ENCODE measurements at places on chromosomes 16 and 17.

- DNase-seq = peak; percentile 93
These were observed 120.9 kb downstream of the MRM1 start for GRCh38 chr17:36722121-36722902.

GRCh38 chr17:7634384-7634783 is 4.4 kb downstream of the SHBG start:
- no peak for DNase-seq

DNA sequence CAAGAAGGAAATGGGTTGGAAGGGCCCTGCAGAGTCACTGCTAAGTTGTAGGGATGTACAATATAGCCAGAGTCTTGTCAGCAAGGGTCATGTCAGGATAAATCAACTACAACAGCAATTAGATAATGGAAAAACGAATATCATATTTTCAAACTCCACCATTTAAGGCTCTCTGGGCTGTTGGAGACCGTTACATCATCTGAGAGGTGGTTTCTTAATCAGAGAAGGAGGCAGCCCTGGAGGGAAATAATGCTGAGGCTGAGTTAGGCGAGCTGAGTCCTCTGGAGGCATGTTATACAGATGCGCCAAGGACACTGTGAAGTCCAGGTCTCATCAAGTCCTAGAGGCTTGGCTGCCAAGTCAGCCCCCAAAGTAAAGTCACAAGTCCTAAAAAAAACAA is 30.3 kb downstream of the LYRM9 start:
- DNase-seq = no peak

DNA sequence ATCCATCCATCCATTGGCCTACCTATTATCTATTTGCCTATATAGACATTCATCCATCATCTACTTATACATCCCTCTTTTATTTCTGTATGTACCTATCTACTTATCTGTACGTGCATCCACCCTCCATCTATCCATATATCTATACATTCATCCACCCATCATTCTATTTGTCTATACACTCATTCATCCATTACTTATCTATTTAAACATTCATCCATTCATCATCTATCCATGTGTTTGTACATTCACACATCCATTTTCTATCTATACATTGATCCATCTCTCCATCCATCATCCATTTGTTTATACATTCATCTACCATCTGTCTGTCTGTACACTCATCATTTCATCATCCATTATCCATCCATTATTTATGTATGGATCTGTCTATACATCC is 365.7 kb upstream of the RBFOX1 start:
- no peak for DNase-seq

GRCh38 chr16:52727441-52727840 is 180.5 kb upstream of the TOX3 start:
- no peak for DNase-seq

DNA sequence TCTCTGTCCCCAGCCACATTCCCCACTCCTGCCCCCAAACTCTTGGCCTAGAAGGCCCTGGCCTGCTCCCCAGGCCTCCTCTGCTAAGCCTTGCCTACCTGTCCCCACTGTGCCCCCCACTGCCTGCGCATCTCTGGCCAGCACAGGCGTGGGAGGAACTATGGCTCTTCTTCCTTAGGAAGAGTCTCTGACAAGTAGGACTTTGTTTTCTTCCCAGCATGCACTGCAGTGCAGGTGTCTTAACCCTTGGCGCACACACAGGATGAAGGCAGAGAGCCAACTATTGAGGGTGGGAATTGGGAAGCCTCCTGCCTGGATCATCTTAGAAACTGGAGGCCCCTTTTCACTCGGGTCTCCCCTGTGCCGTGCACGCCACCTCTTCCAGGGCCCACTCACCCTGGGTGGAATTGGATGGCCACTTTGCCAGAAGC is 3.6 kb downstream of the AMDHD2 start:
- no peak for DNase-seq

DNA sequence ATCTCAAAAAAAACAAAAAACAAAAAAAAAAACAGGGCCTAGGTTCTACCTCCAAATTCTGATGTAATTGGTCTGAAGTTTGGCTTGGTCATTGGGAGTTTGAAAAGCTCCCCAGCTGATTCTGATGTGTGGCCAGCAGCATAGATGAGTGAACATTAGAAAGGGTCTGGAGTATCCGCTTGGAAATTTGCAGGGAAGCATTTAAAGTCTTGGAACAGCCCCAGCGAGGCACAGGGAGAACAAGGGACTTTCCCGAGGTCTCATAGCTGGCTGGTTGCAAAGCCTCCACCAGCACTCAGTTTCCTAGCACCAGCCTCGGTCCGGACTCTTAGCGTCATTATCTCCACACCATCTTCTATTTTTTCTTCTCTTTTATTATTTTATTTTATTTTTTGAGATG is 70.8 kb downstream of the RAB11FIP4 start:
- no peak for DNase-seq

DNA sequence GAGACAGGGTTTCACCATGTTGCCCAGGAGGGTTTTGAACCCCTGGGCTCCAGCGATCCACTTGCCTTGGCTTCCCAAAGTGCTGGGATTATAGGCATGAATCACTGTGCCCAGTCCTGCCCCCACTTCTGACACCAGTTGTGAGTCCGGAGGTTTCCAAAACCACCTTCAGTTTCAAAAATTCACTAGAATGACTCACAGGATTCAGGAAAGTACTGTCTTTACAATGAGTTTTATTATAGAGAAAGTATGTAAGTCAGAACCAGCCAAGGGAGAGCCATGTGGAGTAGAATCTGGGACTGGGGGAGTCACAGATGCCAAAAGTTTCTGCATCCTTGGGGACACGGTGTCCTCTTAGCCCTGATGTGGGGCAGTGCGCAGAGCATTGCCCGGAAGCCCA is 55.1 kb downstream of the PLD6 start:
- DNase-seq = no peak

DNA sequence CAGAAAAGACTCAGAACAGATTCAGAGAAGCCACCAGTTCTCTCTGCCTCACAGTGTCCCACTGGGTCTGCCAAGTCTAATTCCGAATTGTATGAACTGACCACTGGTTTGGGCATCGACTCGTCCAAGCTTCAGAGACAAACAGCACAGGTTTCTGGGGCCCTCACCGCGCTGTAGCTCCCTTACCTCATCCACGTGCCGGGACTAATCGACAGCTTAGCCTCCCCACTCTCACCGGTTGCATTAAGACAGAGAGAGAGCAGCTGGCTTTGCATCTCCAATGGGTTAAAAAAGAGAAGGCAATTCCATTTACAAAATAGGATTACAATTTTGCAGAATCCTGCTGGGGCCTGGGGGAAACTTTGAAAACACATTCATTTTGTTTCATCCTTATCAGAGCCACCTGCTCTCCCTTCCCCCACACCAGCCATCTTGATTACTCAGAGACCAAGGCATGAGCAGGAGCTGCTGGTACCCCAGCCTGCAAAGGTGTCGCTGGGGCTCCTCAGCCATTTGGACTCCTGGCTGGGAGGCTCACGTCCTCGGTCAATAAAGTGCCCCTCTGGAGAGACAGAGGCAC is 95.3 kb upstream of the RPL38 start:
- no peak for DNase-seq
